MCF 10A (cell line): ENCODE measurements at places on chromosomes 7 and 10. TPM values are rescaled to one million over a fixed set of nuclear protein-coding genes. Genes with fewer than 3 reads are reported as not detected.
A peak's percentile ranks its signal among the peaks of the same experiment; 100 is the strongest.

MYL7 gene
- not detected in 2 replicates for total RNA-seq

GRCh38 chr10:33412241-33412640 lies 77.8 kb upstream of the NRP1 start:
- no peak overlapping the region for H3K4me3 ChIP-seq
- H3K4me1 ChIP-seq = peaks cover 20% of the 10 kb centered on the region
- H3K27me3 ChIP-seq = no peaks in the 10 kb centered on the region

MPP7 gene
- 4.1 and 5.4 TPM in 2 replicates for total RNA-seq

LSM8 gene
- 48.2 and 56.5 TPM in 2 replicates for total RNA-seq

LIPF gene
- total RNA-seq = not detected in 2 replicates

GRCh38 chr7:98105942-98106544 lies 619 bp upstream of the LMTK2 start:
- H3K4me3 ChIP-seq = peak overlapping the region; percentile 90
- H3K36me3 ChIP-seq = no peaks in the 10 kb centered on the region
- peak overlapping the region; percentile 79 for H3K27ac ChIP-seq
- peaks cover 12% of the 10 kb centered on the region for H3K4me1 ChIP-seq

- no peak overlapping the region for H3K4me3 ChIP-seq
- peaks cover 34% of the 10 kb centered on the region for H3K4me1 ChIP-seq
- no peak overlapping the region for H3K27ac ChIP-seq
These were observed 219.0 kb downstream of the PTEN start for GRCh38 chr10:88082391-88082790.

GSTO1 gene
- 54.6 and 61.8 TPM in 2 replicates for total RNA-seq

- H3K4me3 ChIP-seq = no peak overlapping the region
- no peaks in the 10 kb centered on the region for H3K36me3 ChIP-seq
- no peaks in the 10 kb centered on the region for H3K4me1 ChIP-seq
- DNase-seq = no peak
These were observed 1.3 kb upstream of the SCART1 start for GRCh38 chr10:133452453-133452852.

GRCh38 chr7:54069843-54070242 lies 472.3 kb upstream of the VSTM2A start:
- no peaks in the 10 kb centered on the region for H3K36me3 ChIP-seq

GJC3 gene
- total RNA-seq = not detected in 2 replicates

- H3K27me3 ChIP-seq = no peaks in the 10 kb centered on the region
- H3K4me3 ChIP-seq = no peak overlapping the region
- H3K4me1 ChIP-seq = peaks cover 11% of the 10 kb centered on the region
These were observed 65.2 kb upstream of the FAM133B start for GRCh38 chr7:92655346-92655884.

DNA sequence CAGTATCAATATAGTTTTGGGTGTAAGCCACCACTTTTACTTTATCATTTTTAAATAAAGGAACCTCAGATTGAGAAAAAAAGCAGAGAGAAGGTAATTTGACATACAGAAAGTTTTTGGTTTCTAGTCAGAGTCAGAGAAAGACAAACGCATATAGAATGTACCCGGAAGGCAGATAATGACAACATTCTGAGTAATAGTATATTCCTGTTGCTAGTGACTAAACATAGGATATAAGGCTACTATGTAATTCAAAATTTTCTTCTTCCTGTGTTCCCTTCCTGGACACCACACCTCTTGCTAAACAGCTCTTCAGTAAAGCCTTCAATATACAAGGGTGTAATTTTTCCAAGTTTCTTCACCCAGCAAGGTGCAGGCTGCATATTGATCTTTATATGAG lies 597.6 kb downstream of the PCDH15 start:
- H3K4me3 ChIP-seq = no peak overlapping the region
- H3K36me3 ChIP-seq = no peaks in the 10 kb centered on the region
- H3K27me3 ChIP-seq = no peaks in the 10 kb centered on the region
- peaks cover 4% of the 10 kb centered on the region for H3K4me1 ChIP-seq
- no peak overlapping the region for H3K27ac ChIP-seq
- no peak for DNase-seq

DNA sequence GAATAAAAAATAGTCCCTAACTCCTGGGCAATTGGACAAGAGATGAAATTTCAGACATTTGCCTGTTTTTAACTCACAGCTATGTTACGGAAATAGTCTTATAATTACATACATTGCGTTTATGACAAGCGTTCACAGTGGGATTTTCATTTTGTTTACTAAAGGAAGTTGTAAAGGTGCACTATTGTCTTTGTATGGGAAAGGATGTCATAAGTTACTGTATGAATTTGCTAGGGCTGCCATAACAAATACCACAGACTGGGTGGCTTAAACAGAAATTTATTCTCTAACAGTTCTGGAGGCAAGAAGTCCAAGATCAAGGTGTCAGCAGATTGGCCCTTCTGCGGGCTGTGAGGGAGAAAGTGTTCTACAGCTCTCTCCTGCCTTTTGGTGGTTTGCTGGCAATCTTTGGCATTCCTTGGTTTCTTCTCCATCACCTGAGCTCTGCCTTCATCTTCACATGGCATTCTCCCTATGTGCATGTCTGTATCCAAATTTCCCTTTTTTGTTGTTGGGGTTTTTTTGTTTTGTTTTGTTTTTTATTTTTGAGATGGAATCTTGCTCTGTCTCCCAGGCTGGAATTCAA lies 5.6 kb downstream of the NFE2L3 start:
- H3K4me3 ChIP-seq = no peak overlapping the region
- H3K27me3 ChIP-seq = no peaks in the 10 kb centered on the region
- no peaks in the 10 kb centered on the region for H3K36me3 ChIP-seq
- peaks cover 11% of the 10 kb centered on the region for H3K4me1 ChIP-seq

DNA sequence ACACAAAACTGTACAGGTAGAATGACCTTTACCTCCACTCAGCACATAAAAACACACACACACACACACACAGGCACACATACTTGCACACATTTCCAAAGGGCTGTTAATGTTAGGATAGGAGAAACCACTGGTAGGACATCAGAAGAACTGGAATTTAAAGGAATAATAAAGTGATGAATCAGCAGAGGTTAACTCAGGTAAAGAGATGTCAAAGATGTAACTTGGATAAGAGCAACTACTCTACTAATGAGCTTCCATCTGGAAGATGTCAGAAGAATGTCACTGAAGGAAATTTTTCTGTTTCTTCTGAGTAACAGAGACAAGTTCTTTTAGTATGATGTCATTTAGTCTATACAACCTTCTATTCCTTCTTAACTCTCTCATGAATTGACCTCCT lies 26.4 kb upstream of the GPR37 start:
- H3K4me3 ChIP-seq = no peak overlapping the region
- no peaks in the 10 kb centered on the region for H3K4me1 ChIP-seq
- no peak overlapping the region for H3K27ac ChIP-seq
- no peaks in the 10 kb centered on the region for H3K27me3 ChIP-seq
- DNase-seq = no peak
- no peaks in the 10 kb centered on the region for H3K36me3 ChIP-seq

MDH2 gene
- total RNA-seq = 278 and 328 TPM in 2 replicates

- DNase-seq = no peak
- no peaks in the 10 kb centered on the region for H3K36me3 ChIP-seq
- peaks cover 11% of the 10 kb centered on the region for H3K27me3 ChIP-seq
- H3K4me1 ChIP-seq = no peaks in the 10 kb centered on the region
These were observed 64.8 kb upstream of the LOXL4 start for GRCh38 chr10:98332623-98333269.

GRCh38 chr10:132712291-132712690 lies 73.7 kb downstream of the NKX6-2 start:
- no peak overlapping the region for H3K27ac ChIP-seq
- H3K4me3 ChIP-seq = no peak overlapping the region
- peaks cover 6% of the 10 kb centered on the region for H3K36me3 ChIP-seq

DNA sequence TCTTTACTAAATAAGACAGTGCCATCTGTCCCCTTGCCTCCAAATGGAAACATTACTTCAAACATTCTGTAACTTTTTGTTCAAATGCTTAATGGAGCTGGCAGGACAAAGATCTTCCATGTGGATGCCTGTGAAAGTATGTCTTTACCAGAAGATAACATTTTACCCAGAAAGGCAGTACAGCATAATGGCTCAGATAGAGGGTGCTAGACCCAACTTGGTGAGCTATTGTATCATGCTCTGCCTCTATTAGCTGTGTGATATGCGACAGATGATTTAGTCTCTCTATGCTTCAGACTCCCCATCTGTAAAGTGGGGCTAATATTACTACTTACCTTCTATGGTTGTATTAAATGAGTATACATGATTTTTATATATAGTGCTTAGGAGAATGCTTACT lies 8.8 kb upstream of the SMKR1 start:
- no peak overlapping the region for H3K4me3 ChIP-seq
- no peaks in the 10 kb centered on the region for H3K4me1 ChIP-seq

- H3K4me3 ChIP-seq = no peak overlapping the region
- no peaks in the 10 kb centered on the region for H3K4me1 ChIP-seq
- DNase-seq = no peak
- H3K36me3 ChIP-seq = no peaks in the 10 kb centered on the region
These were observed 15.5 kb upstream of the GDI2 start for GRCh38 chr10:5828725-5829124.

GRCh38 chr10:6875269-6875865 lies 295.3 kb upstream of the PRKCQ start:
- no peak for DNase-seq
- H3K36me3 ChIP-seq = peaks cover 5% of the 10 kb centered on the region
- no peaks in the 10 kb centered on the region for H3K27me3 ChIP-seq
- no peaks in the 10 kb centered on the region for H3K4me1 ChIP-seq
- H3K27ac ChIP-seq = no peak overlapping the region
